CD4-positive, alpha-beta memory T cell (primary cell): ENCODE measurements at places on chromosomes 4 and X.

- DNase-seq: no peak
Observed at GRCh38 chr4:48270951-48271473, 1.4 kb upstream of the TEC start.

DNA sequence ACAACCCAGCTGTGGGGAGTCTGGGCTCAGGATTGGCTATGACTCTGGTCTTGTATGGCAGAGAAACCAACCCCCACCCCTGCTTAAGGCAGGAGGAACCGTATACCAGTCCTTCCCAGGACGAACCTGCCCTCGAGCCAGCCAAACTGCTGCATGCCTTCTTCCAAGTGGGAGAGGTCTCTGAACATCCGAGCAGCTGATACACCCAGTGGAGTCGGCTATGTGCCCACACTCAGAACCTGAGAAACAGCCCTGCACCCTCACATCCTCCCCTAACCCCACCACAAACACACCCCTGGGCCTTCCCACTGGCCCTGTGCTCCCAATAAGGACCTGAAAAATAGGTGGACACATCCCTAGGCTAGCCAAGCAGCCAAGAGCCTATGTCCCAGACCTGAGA lies 21.8 kb downstream of the C4orf33 start:
- no peak for DNase-seq

GRCh38 chr4:78318126-78318525 lies 233.4 kb upstream of the ANXA3 start:
- no peak for DNase-seq

DNA sequence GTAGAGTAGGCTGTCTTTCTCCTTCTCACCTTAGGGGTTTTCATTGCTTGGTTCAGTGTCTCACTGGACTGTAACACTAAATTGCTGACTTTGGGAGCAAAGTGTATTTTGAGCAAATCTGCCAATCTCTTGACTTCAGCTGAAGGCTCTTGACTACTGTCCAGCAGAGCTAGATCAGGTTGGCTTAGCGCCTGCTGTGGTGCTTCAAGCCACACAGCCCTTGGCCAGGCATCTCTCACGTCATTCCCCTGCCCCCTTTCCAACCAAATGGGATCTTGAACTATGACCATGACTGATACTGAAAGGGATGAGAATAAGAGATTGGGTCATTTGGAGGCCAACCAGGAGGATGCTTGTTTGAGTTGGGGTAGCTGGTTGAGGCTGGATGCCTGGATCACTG lies 4.8 kb downstream of the SLC16A2 start:
- DNase-seq: no peak

DNA sequence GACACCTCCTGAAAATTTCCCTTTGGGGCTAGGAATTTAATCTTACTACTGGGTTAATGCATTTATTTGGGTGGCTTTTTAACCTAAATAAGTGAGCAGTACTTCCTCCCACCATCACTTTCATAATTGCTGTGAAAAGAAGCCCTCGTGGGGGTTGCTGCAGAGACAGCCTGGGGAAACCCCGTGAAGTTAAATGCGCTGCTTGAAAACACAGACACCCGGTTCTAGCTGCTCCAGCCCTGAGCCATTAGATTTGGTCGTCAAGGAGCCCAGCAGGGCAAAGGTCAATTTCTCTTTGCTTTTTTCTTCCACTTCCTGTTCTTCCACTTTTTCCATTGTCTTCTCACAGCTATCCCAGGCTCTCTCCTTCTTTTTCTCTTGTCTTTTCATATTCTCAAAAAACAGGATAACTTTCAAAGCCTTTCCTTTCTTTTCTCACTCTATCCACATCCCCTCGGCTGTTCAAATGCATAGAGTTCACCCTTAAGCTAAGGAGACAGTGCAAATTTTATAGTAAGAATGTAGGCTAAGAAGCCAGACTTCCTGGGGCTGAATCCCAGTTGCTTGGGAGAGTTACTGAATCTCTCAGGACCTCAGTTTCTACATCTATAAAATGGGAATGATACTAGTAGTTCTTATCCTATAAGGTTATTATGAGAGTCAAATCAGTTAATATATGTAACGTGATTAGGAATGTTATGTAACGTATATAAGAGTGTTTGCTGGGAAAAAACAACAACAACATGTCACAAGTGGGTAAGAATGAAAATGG lies 91.5 kb upstream of the ZNF827 start:
- DNase-seq: no peak

DNA sequence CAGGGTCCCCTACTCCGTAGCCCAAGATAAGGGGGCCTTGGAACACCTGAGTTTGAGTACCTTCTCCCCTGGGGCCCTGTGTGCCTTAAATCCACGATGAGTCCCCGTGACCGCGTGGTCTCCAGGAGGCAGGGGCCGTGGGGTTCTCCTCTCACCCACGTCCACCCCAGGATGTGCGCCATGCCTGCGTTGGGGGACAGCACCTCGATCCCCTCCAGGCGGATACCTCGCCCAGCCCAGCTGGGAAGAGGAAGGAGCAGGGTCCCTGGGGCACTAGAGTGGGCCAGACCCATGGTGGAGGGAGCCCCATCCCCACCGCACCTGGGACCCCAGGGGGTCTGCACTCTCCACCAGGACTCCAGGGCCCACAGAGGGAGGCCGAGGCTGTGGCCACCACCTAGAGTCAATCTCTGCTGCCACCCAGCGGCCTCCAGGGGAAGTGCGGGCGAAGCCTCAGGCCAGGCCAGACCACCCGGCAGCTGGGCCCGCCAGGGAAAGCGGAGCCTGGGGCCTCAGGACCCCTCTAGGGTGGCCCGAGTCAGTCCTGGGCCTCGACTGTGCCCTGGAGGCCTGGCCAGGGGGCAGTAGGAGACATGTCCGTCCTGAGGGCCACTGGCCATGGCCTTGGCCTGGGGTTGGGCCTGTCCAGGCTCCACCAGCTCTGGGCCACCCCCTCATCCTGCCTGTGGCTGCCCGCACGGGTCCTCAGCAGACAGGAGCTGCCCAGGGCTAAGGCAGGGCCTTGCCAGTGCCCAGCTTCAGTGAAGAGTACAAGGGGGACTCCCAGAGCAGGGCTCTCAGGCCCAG lies 55.0 kb downstream of the FAM53A start:
- DNase-seq: peak; percentile 65

- DNase-seq: no peak
Observed at GRCh38 chr4:139189972-139190371, 13.0 kb upstream of the ELF2 start.

GRCh38 chr4:82201303-82201702 lies 172.5 kb downstream of the HNRNPD start:
- DNase-seq: no peak

GRCh38 chr4:130478406-130478805 lies 1382.5 kb downstream of the C4orf33 start:
- no peak for DNase-seq

DNA sequence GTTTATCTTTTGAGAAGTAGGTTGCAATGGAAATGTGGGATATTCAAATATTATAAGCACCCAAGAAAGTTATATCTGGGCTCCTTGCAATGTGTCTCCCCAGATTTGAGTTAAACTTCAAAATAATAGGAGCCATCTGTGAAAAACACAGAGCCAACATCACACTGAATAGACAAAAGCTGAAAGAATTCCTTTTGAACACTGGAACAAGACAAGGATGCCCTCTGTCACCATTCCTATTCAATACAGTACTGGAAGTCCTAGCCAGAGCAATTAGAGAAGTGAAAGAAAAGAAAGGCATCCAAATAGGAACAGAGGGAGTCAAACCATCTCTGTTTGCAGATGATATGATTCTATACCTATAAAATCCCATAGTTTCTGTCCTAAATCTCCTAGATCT lies 114.3 kb upstream of the IL1RAPL1 start:
- DNase-seq: no peak

- DNase-seq: no peak
Observed at GRCh38 chrX:95585321-95585720, 1099.3 kb upstream of the DIAPH2 start.

DNA sequence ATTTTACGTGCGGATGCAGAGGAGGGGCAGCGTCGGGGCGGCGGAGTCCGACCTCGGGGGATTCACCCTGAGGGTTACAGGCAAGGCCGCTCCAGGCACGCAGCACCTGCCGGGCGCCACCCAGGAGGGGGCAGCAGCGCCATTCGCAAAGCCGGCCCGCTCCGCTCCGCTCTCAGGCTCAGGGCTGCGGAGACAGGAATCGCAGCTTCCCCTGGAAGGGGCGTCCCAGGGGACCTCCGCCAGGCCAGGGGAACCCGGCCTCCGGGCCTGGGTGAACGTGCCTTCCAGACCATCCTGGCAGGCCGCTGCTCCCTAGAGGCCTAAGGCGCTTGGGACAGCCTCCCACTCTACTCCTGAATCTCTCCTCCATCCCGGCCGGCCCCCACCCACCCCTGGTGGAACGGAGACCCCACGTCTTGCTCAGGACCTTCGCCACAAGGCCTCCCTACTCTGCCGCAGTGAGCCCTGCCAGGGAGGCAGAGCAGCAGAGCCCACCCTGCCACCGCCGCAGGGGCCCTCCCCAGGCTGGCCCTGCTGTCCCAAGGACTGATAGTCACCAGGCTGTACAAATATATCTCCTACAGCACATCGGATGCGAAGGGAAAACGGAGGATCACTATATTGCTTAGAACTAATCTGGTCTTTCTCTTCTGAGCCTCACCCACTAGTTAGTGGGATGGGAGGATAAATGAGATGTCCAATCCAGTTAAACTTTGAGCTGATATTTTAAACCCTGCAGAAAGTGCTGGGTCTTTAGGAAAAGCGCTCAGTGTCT lies 115.0 kb downstream of the SMIM20 start:
- peak; percentile 37 for DNase-seq

GRCh38 chr4:78542373-78542772 lies 9.2 kb upstream of the ANXA3 start:
- no peak for DNase-seq

- no peak for DNase-seq
Observed at GRCh38 chr4:108849611-108850168, 86.8 kb upstream of the ETNPPL start.

DNA sequence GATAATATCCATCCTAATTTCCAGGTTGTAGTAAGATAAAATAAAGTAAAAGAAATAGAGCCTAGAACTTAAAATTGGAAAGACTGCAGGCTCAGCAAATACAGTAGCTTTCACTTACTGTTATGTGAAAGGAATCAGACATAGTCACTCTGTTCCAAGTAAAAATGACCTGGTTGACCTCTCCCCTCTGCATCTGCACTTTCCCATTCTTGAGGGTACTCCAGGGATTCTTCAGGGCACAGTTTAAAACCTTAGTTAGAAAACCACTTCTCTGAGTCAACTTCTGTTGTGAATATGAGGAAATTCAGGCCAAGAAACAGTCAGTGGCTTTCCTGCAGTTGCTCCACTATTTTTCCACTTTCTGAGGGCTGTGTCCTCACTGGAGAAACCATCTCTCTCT lies 42.9 kb downstream of the FRAS1 start:
- DNase-seq: no peak

GRCh38 chr4:3297066-3297859 lies 4.4 kb downstream of the RGS12 start:
- no peak for DNase-seq

DNA sequence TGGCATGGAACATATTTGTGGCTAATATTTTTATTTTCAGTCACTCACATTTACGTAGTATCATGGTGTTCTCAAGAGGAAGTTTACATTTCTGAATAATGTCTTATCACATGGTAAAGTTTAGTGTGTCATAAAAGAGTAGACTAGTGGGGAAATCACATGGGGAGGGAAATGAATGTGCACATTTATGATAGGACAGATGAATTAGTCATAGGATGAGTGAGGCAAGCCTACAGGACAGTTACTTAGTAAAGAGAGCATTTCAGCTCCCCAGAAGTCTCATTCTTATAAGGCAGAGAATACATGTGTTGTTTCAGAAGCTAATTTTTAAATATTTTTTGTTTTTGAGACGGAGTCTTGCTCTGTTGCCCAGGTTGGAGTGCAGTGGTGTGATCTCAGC lies 6.2 kb downstream of the GK start:
- DNase-seq: no peak

DNA sequence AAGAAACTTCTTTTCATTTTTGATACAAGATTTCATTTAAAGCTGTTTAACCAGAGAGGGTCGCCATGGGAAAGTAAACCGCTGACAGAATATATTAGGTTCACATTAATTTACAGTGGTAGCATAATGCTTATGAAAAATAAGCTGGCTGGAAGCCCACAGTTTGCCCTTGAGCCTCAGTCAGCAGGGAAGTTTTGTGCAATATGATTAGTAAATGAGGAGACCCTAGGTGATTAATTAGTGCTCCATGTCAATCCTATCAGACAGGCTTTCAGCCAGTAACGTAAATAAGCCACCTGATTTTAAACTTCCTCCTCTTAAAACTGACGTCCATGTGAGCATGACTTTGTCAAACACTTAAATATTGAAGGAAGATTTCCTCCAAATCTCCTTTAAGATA lies 134.2 kb downstream of the TSPAN5 start:
- no peak for DNase-seq
